RCC 7860 (cell line): ENCODE measurements at places on chromosomes 1 and 21.

DNA sequence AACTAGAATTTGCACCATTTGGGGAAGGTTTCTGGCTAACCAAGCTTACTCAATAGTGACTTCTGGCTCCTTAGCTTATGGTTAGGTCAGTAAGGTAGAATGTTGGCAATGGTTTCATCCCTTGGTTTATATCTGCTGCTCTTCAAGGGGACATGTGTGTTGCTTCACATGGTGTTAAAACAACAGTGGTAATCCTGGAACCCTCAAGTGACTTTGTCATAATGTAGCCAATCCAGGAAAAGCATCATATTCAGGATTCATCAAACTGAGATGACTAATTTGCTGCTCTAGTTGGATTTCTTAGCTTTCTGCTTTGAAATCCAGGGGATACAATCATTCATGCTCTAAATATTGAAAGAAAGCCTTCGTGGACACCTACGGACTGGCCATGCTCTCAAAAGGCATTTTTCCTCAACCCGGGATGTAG lies 108.7 kb downstream of the RGL1 start:
- DNase-seq: no peak

DNA sequence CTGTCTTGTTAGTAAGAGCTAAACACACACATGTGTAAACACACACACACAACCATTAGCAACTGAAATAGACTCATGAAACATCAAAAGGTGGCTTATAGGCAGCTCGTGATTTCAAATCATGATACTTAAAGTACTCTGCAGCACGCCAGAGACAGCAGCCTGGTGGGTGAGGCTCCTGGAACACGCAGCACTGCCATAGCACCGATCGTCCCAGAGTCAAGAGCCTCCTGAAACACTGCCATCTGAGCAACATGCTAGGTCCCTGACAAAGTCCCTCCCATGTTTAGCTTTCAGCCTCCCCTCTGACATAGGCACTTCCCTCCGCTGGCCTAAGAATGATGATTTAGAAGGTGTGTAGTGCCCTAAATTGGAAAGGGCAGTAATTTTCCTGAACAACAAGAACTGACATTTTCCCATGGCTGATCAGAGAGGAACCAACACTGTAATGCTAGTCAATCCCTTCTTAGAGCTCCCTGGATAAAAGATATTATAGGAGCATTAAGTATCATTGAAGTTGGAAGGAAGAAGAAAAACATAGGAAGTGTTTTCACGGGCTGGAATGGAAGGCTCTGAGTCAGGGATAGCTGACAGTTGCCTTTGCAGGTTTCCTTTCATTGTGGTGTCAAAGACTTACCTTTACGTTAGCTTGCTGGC lies 14.1 kb upstream of the DPT start:
- DNase-seq: no peak

GRCh38 chr1:209601809-209602657 lies 18.5 kb downstream of the CAMK1G start:
- DNase-seq: peak; percentile 49

GRCh38 chr1:153232553-153232952 lies 15.2 kb downstream of the PRR9 start:
- DNase-seq: no peak

- DNase-seq: no peak
Measured at GRCh38 chr1:30363031-30363430, 360.4 kb downstream of the MATN1 start.

DNA sequence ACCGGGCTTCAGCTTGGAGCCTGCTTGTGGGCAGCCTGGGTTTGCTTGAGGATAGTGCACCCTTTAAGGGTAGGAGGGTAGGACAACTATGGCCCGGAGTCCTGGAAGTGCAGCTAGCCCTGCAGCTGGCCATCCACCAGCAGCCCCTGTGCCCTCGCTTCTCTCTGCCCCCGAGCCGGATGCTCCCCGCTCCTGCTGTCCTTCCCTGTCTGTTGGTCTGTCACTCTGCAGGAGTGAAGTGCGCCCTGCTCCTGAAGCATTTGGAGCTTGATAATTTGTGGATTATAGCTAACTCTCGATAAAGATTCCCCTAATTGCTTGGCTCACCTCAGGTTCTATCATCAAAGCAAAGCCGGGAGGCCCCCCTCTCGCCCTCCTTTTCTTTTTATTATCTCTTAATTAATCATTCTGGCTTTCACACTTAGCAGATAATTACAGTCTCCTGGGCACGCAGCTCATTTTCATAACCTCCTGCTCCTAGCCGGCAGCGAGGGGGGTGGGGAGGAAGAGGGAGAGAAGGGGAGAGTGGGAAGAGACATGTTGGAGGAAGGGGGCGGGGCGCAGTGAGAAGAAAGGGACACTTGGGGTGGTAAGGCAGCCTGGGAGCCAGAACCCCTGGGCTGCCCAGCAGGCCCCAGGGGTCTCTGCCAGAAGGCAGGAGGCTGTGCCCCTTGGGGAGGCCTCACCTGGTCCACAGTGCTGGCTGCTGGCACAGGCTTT lies 14.4 kb downstream of the KIRREL1 start:
- no peak for DNase-seq

GRCh38 chr1:8218351-8219092 lies 99.4 kb upstream of the SLC45A1 start:
- no peak for DNase-seq

- DNase-seq: no peak
Measured at GRCh38 chr1:89760496-89760895, 60.3 kb upstream of the LRRC8D start.

DNA sequence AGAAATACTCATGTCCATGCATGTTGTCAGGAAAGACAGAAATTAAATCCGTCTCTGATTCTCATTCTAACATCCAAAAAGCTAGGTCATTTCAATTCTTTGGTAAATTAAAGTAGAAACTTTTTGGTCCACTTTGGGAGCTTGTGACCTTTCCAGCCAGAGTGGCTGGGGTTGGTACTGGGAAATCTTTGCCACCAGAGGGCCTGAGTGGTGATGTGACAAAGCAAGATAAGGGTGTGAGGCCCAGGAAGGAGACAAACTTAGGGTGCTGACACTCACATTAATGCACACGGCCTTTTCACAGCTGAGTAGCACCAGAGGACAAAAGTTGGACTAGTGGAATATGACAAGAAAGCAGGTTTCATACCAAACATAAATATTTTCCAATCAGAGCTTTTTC lies 144.3 kb downstream of the DNM3 start:
- no peak for DNase-seq

DNA sequence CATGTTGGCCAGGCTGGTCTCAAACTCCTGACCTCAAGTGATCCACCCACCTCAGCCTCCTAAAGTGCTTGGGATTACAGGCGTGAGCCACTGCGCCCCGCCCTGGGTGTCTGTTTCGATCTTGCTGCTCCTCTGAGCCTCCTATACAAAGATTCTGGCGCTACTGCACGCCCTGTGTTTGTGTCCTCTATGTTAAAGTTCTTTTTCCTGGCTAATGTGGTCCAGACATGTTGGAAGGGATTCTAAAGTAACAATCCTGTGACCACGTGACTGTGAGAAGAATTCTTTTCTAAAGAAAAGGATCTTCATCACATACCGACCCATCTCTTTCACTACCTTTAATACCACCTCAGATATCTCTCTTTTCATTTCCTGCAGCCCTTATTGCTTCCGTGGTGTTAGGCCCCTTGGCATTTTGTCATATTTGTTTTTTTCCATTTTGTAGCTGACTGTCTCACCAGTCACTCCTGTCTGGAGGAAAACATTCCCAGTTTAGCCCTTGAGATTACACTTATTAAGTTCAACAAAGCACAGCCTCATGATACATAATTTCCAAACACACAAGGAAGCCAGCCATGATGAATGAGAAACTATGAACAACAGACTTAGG lies 27.2 kb upstream of the ENO1 start:
- no peak for DNase-seq

DNA sequence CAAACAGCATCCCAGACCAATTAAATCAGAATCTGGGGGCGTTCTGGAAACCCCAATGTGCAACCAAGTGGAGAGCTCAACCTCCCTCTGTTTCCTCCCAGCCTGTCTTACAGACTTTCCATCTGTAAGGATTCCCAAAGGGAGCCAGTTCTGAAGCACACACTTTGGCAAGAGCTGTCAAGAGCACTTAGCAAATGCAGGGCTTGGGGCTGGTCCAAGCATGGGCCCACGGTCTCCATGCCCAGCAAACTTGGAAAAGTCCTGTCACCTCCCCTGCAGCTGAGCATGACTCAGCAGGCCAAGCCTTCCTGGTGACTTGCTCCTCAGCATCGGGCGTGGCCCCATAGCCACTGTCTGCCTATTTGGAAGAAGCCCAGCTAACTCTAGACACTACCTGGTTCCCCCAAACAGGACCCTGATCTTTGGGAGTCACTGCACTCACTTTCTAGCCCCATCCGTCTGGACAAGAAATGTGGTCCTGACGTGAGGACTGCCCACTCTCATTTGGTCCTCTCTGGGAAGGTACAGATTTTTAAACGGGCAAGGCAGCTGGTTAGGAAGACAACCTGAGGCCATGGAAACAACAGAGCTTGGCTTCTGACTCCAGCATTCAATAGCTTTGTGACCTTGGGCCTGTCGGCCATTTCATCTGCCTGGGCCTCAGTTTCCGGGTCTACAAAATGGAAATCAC lies 16.9 kb downstream of the SLC2A1 start:
- DNase-seq: peak; percentile 94

- no peak for DNase-seq
Measured at GRCh38 chr1:116494745-116495144, 76.1 kb downstream of the CD58 start.

GRCh38 chr1:19563324-19564097 lies 78.2 kb upstream of the CAPZB start:
- DNase-seq: no peak

GRCh38 chr1:94701796-94702441 lies 118.2 kb upstream of the SLC44A3 start:
- DNase-seq: no peak

GRCh38 chr1:218342091-218342490 lies 3.0 kb upstream of the TGFB2 start:
- DNase-seq: no peak

GRCh38 chr1:219712506-219712905 lies 99.6 kb upstream of the ZC3H11B start:
- DNase-seq: no peak

GRCh38 chr1:193157360-193157759 lies 29.1 kb downstream of the B3GALT2 start:
- no peak for DNase-seq

DNA sequence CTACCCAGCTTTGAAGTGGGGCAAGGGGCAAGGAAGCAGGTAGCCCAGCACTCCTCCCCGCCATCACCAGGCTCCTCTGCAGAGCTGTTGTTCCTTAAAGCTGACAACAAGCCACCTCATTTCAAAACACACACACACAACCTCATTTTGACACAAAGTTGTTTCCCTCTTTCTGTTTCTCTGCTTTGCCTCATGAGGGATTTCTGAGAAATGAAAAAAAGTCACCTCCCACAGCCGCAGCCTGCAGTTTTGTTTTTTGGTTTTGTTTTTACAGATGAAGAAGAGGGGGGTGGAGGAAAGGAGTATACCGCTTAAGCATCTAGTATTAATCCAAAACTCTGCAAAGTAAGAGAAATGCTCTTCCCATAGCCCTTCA lies 12.1 kb downstream of the MCL1 start:
- DNase-seq: no peak

- DNase-seq: no peak
Measured at GRCh38 chr1:36968730-36969129, 65.6 kb downstream of the GRIK3 start.

DNA sequence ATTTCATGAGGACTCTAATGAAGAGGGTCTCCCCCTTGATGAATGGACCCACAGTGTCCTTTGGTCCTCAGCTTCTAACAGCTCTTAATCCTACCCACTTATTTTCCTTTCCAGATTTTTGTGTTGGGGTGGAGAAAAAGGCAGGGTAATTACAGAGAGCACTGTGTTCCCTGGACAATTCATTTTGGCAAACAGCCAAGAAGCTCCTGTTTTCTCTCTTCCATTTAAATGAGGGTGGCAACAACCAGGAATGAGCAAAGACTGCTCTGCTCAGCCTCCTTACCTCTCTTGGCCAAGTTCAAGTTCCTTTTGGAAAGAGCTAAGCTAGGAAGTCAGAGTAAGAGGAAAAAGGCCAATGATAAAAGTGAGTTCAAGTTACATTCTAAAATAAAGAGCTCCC lies 11.9 kb downstream of the XKR8 start:
- no peak for DNase-seq

DNA sequence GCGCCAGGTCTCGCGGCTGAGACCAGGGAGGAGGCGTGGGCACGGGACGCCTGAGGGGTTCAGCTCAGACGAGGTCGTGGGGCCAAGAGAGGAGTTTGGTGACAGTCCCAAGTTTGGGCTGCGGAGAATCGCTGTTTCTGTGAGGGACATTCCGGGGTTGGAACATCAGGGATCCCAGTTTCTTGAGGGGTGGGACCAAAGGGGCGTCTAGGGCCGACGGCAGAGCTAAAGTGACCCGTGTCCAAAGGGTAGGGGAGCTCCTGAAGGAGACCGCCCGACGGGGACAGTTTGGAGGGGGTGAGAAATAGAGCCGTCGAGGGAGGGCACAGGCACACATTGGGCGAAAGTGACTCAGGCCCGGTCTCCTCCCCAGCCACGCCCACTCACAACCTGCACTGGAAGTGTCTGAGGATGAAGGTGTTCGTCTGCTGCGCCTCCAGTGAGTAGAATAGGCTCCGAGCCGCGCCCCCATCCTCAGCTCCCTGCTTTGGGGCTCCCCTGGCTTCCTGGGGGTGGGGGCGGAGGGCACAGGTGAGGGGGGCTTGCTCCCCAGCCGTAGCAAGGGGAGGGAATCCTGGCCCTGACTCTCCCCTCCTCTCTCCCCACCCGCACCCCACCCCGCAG lies 7.0 kb downstream of the EFNA3 start:
- DNase-seq: peak; percentile 31

DNA sequence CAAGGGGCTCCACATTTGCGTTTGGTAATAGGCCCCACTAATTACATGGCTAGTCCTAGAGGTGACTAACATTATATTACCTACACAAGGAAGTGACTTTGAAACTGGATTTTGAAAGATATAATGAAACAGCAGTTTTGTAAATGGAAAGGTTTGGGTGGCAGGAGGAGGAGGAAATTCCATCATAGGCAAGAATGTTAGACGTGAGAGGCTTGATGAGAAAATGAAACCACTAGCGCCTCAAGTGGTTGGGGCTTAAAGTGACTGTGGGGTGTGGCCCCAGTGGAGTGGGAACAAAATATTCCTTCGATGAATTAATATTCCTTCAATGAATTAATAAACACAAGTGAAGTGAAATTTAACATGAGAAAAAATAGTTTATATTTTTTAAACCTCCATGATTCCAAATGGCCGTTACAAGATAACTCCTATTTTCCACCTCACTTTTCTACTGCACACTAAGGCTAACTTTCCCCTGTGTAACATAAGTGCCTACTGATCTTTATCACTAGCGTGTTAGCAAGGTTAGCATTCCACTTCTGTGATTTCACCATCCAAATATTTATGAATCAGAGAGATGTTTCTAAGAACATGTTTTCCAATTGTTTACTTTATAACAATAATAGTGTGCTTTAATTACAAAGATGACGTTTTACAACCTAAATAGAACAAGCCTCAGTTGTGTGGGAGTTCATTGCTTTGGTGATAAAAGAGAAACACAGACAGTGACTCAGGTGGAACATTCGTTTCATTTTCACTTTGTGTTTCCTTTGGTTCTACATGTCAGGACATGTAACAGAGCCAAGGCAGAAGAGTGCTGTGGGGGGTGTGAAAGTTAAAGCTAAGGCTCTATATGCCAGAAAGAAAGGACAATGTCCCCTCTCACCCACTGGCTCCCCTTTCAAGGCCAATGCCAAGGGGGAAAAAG lies 12.5 kb upstream of the ATF3 start:
- DNase-seq: peak; percentile 100

GRCh38 chr1:94821636-94822305 lies 1.6 kb downstream of the SLC44A3 start:
- DNase-seq: peak; percentile 45

GRCh38 chr1:58434607-58435006 lies 111.9 kb downstream of the OMA1 start:
- no peak for DNase-seq

- DNase-seq: no peak
Measured at GRCh38 chr1:111225717-111226400, 1.7 kb upstream of the CHI3L2 start.
